Eye (tissue), 1 donor: ENCODE measurements at places on chromosomes 4 and X.

DNA sequence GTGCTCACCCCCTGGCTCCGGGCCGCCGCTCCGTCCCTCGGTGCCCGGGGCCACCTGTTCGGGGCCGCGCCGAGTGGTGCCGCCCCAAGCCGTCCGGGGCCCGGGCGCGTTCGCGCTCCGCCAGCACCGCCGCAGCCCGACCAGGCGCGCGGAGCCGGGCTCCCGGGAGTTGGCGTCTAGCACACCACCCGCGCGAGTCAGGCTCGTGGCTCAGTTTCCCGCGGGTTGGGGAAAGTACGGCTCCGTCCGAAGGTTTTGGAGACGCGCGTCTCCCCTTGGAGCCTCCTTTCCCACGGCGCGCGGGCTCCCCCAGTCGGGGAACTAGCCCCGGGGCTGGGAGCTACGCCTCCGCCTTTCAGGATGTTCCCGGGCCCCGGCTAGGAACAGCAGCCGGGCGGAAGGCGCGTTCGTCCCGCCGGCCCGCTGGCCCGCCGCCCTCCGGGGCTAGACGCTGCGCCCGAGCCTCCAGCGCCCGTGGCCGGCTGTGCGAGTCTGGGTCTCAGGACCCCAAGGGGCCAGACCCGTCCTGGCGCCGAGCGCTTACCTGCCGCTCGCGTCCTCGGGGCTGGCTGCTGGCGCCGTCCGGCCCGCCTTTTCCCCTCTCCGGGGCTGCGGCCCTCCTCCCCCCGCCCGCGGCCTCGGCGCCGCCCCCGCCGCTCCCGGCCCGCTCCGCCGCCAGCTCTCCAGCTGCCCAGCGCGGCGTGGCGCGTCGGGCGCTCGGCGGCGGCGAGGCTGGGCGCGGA, at the start of gene ADGRG2:
ADGRG2 (minus strand) TSS at position 571 of the 743 bp plus-strand sequence. CDS start 53,634 bp downstream, outside the sequence.
- peak; percentile 60 for DNase-seq

DNA sequence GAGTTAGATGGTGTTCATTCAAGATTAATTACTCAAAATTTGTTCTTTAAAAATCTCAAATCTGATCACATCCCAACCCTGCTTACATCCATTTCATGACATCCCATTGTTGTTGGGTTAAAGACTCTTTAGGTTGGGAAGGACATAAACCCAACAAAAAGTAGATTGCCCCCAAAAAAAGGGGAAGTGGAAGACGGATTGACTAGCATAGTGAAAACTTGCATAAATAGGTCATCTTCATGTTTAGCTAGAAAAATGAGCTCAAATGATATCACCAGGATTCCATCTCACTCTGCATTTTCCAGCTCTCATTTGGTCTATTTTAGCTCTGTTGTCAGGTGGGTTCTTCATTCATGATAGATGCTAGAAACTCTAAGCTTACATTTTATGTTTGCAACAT, 18.5 kb upstream of the TET2 start:
- DNase-seq, result no peak

GRCh38 chr4:183855323-183856190, 49.5 kb upstream of the STOX2 start:
- peak; percentile 36 for DNase-seq

DNA sequence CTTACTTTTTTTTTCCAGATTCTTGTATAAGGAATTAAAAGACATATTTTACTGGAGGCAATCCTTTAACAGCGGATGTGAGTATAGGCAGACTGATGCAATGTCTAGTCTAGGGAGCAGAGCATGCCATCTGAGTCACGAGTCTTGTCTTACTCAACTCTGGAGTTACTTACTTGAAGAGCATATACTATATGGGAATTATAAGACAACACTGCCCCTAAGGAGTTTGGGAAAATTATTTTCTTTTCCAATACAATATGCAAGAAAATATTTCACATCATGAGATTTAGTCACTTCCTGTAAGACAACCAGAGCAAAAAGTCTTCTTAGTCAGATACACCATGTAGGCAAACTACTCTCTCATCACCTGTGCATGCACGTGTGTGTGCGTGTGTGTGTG, 537.3 kb upstream of the FTHL17 start:
- no peak for DNase-seq

DNA sequence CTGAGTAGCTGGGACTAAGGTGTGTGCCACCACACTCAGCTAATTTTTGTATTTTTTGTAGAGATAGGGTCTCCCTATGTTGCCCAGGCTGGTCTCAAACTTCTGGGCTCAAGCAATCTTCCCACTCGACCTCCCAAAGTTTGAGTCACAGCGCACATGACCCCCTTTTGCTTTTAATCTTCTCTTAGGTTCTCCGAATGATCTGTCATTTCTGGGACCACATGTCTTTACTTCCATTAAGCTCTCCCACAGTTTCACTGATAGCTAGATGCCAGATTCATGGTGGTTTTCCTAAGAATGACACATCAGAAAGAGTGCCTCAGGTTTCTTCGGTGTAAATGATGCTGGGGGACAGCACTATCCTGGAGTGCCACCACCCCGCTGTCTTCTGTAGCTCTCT, 17.9 kb downstream of the PRKX start:
- no peak for DNase-seq

- DNase-seq, result no peak
Measured at GRCh38 chr4:7857238-7857701, 82.4 kb downstream of the AFAP1 start.

GRCh38 chrX:151970661-151971060, 3.8 kb downstream of the GABRE start:
- peak; percentile 6 for DNase-seq

DNA sequence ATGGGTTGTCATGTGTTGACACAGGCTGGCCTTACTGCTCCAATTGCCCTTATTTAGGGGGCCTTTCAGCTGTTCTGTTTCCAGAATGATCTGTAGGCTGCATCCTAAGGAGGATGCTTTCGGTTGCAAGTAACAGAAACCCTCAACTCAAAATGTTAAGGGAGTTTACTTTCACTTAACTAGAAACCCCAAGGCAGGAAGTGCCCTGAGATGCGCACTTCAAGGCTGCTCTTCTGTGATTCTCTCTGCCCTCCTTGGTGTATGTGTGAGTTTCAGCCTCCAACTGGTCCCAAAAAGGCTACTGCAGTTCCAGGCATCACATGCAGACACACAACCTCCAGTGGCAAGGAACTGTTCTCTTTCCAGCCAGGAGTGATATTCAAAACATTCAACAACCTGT, 97.3 kb upstream of the ATP6AP2 start:
- DNase-seq, result no peak

GRCh38 chr4:184857441-184858121, 31.8 kb upstream of the ACSL1 start:
- DNase-seq, result no peak

- no peak for DNase-seq
Measured at GRCh38 chr4:152281822-152282221, 254.1 kb downstream of the FBXW7 start.

DNA sequence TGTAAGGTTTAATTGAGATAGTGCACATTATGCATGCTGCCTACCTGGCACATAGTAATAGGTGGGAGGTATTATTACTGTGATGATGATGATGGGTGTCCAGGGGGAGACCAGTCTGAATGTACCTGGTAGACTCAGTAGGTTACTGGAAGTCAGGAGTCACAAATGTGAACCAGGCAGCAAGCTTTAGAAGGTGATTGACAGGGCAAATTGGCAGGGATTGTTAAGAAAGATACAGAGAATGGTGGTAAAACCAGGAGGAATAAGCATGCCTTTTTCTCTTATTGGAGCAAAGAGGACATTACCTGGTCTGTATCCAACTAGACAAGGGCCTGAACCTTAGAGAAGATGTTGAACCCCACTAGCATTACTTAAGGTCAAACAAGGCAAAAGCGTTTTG, 108.1 kb downstream of the ANXA3 start:
- no peak for DNase-seq

DNA sequence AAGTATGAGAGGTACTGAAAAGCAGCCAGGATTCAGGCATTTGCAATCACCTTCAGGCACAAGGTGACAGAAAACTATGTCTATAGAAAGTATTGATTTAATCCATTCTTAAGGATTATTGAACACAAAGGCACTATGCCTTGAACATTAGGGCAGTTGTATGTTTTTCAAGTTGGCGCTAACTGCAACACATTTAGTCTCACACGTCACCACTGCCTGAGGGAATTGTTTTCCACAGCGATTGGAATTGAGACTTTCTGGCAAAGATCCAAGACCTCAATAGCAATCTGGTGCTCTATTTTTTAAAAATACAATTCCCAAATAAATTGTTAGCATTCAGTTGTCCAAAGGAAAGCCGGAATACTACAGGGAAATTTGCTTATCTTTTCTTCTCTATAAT, 52.7 kb upstream of the FTHL17 start:
- DNase-seq, result peak; percentile 9

DNA sequence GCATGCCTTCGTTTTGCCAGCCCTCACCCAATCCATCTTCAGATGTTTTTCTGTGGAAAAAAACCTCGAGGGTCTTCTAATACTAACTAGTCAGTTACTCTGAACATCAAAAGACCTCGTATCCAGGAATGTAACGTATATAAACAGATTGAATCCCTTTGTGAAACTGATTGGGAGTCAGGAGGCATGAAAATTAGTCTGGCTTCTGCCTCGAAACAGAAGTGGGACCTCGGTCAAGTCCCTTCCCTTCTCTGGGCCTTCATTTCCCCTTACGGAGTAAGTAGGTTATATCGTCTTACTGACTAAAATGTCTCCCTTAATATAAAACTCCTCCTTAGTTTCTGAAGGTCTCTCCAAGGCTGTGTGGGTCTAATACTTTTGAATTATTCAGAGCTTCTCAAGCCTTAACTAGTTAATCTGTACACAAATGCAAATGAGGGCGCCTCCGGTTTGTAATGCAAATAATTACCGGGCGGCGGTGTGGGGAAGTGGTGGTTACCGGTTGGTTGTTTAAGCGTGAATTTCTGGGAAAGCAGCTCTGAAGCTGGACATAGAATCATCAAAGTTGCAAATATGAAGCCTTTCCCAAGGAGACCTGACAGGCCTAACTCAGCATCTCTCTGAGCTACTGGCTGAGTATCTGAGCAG, 11.4 kb upstream of the NKRF start:
- DNase-seq, result no peak

GRCh38 chr4:114335339-114335738, 263.3 kb upstream of the UGT8 start:
- no peak for DNase-seq

GRCh38 chr4:5100986-5101385, 49.7 kb downstream of the STK32B start:
- DNase-seq, result no peak

GRCh38 chr4:121455285-121455684, 74.5 kb upstream of the QRFPR start:
- no peak for DNase-seq

GRCh38 chrX:150546711-150547153, 21.7 kb upstream of the MTM1 start:
- no peak for DNase-seq

- DNase-seq, result no peak
Measured at GRCh38 chrX:38336538-38337240, 9.4 kb upstream of the RPGR start.
